ENCODE measurements at places on chromosomes 13 and 19.

- no peak for DNase-seq
Measured at GRCh38 chr19:56153507-56153906, 12.4 kb downstream of the ZNF444 start.

- peak; percentile 86 for DNase-seq
Measured at GRCh38 chr19:850221-850978, 1.7 kb upstream of the ELANE start.

DNA sequence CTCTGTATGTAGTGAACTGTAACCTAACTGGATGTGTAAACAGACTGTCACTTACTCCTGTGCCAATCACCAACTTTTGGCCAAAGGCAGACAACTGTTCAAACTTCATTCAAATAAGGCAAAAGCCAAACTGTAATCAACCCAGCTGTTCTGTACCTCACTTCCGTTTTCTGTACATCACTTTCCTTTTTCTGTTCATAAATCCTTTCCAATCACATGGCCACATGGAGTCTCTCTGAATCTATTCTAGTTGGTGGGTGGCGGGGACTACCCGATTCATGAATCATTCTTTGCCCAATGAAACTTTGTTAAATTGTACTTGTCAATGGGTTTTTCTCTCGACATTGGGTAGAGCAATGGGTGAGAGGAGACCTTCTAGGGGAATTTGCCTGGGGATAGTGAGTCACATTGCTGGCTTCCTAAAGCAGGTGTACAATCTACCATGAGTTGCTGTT lies 178.3 kb upstream of the RFC3 start:
- no peak for DNase-seq

DNA sequence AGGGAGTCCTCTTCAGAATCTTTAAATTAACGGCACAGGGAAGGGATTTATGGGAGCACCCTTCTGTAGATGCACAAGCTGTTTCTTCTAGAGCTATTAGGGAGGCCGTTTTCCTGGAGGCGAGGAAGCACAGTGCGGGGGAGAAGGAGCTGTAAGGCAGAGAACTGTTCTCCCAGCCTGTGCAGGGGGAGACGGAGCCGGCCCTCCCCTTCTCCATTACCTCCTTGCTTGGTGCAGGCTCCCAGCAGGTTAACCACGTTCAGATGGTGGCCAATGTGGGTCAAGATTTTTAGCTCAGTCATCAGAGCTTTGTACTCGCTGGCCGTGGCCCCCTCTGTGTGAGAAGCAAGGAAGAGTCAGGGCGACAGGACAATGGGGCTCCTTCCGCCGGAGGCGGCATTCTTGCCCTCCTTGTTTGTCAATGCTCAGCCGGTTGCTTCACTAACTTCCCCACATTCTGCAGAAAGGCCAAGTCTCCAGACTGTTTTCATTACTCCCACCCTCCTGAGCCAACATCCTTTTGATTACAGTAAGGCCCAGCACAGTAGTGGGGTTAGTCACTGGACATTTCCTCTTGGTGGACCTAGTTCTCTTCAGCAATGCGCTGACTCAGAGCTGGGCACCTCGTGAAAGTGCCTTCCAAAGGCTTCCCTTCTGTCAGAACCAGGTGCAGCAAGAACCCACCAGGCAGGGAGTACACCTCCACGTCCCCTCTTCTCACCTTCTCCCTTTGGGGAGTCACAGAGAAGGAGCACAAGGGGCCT lies 165.4 kb downstream of the FLT1 start:
- DNase-seq: no peak

DNA sequence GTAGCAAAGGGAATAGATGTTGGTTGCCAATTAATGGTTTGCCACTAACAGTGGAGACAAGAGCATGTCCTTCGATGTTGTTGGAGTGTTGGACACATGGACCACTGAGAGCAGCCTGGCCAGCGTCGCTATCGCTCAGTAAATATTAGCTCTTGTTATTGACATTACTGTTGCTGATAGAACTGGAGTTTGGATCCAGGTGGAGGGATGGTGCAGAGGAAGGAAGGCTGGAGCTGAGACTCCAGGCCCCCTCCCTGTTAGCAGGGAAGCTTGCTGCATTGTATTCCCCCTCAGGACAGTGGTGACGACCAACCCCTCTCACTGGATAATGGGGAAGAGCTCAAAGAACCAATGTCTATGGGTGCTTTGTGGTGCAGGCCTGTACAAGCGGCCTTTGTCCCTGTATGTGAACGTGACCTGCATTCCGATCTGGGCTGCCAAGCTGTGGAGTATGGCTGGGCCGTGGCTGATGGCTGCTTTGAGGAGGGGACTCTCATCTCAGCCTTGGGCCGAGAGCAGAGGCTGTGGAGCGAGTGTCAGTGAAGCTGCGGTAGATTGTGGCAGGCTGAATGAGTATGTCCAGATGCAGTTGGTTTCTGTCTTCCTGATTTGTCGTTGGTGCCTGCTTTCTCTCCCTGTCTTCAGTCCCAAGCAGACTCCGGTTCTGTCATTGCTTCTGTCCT lies 7.0 kb downstream of the CLASRP start:
- DNase-seq: no peak

DNA sequence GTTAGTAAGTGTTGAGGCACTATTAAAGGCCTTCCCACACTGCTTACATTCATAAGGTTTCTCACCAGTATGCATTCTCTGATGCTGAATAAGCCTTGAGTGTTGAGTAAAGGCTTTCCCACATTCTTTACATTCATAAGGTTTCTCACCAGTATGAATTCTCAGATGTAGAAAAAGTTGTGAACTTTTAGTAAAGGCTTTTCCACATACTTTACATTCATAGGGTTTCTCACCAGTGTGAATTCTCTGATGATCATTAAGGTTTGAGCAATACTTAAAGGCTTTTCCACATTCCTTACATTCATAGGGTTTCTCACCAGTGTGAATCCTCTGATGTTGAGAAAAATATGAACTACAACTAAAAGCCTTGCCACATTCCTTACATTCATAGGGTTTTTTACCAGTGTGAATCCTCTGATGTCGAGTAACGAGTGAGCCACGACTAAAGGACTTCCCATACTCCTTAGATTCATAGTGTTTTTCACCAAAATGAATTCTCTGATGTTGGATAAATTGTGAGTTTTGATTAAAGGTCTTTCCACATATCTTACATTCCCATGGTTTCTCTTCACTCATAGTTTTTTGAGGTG lies 24.2 kb downstream of the ZNF829 start:
- DNase-seq: no peak

DNA sequence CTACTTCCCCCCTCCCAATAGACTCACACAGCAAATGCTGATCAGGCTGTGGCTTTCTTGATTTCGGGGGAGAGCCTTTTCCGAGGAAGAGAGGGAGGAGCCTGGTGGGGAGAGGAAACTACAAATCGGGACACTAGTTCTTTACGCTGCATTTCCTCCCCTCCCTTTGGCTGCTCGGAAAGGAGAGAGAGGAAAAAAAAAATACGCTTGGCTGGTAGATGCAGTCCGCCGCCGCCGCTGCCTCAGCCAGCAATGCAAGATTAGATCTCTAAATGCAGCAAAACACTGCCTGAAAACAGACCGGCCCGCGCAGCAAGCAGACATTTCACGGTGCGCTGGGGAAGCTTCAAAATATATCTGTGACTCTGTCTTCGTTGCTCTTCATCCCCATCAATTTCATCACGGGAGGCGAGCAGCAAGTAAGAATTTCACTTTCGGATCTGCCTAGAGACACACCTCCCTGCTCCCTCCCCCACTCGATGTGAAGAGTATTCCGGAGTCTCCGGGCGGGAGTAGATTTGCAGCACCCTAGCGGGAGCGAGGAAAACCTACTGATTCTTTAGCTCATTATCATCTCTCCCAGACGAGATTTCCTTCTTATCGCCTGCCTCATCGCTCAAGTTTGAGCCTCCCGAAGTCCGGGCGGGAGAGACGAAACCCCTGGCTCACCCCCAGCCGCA lies at the start of gene PCDH17:
Gene PCDH17, plus strand, starts transcription at position 149 of the 680 bp plus-strand sequence. CDS start 803 bp downstream, outside the sequence.
- DNase-seq: no peak

DNA sequence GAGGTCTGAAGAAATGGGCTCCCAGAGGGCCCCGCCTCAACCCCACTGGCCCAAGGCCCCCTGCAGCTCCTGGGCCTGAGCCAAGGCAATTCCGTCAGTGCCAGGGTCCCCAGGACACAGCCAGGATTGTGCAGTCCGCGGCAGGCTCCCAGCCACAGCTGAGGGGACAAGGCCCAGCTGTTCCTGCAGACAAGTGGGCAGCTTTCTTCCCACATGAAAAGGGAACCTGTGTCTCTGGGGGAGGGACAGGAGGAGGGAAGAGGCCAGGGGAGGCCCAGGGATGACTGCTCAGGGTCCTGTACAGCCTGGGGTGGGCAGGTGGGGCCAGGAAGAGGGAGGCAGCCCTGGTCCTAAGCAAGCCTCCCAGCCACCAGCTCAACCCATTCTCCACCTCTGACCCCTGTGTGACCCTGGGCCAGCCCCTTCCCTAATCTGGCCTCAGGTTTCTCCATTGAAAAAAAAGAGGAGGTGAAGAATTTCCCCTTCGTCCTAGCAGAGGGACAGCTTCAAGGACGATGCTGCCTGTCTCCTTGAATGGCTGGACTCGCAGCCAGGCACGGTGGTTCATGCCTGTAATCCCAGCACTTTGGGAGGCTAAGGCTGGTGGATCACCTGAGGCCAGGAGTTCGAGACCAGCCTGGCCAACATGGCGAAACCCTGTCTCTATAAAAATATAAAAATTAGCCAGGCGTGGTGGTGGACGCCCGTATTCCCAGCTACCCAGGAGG lies 20.5 kb upstream of the VSTM2B start:
- DNase-seq: no peak

- DNase-seq: no peak
Measured at GRCh38 chr19:42424712-42425131, 2.5 kb downstream of the LIPE start.

GRCh38 chr13:111518161-111518792 lies 197.8 kb downstream of the TEX29 start:
- DNase-seq: peak; percentile 61

GRCh38 chr13:48710160-48710559 lies 56.4 kb downstream of the CYSLTR2 start:
- no peak for DNase-seq

- DNase-seq: no peak
Measured at GRCh38 chr19:46984077-46985010, 35.3 kb upstream of the NPAS1 start.

GRCh38 chr13:31172535-31172934 lies 10.8 kb upstream of the HSPH1 start:
- no peak for DNase-seq

- DNase-seq: no peak
Measured at GRCh38 chr13:107421028-107421427, 794.3 kb downstream of the LIG4 start.

DNA sequence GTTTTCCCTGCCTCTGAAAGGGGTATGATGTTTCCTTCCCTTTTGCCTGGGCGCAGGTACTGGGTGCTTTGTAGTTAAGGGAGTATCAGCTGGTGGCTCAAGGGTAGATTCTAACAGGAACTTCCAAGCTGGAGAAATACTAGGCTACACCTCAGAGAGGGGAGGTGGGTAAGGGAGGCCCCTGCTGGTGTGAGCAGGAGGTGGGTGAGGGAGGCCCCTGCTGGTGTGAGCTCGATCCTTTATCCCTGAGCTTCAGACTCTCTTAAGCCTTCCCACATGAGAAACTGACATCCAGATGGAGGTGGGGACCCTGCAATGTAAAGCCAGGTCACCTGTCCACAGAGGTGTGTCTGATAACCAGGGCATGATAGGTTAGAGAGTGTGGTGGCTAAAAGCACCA lies 32.1 kb downstream of the CYP2B6 start:
- DNase-seq: no peak

DNA sequence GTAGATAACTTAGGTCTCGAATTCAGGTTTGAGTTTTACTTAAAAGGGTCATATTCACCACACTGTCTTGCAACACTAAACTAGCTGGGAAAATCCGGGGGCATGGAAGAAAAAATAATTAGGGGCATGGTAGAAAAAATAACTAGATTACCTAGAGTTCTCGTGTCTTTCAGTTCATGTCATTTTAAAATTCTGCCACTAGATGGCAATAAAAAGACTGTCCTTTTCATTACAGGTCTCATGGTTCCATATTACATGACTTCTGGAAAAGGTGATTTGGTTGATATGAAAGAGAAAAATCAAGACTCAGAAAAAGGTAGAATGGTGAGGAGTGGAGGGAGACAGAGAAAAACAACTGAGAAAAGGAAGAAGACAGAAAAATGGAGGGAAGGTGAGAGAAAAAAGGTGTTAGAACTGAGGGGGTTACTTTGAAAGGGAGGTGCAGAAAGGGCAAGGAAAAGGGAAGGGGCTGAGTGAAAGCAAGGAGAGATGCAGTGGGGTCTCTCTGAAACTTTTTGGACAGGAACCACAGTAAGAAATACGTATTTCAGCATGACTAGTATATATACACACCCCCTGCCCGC lies 299.0 kb downstream of the KLF12 start:
- no peak for DNase-seq

- no peak for DNase-seq
Measured at GRCh38 chr13:80086304-80086721, 254.6 kb downstream of the SPRY2 start.

DNA sequence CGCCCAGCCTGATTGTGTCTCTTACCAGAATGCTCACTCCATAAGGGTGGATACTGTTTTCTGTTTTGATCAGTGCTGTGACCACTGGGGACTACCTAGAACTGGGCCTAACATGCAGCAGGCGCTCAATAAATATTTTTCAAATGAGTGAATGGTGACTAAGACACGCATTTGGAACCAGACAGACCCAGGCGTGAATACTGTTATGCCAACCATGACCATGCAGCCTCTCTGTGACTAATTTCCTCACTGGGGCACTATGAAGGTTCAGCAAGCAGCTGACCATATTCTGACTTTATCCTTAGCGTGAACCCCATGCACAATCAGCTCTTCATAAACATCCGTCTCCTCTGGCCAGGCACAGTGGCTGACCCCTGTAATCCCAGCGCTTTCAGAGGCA lies 13.0 kb upstream of the SPC24 start:
- no peak for DNase-seq

DNA sequence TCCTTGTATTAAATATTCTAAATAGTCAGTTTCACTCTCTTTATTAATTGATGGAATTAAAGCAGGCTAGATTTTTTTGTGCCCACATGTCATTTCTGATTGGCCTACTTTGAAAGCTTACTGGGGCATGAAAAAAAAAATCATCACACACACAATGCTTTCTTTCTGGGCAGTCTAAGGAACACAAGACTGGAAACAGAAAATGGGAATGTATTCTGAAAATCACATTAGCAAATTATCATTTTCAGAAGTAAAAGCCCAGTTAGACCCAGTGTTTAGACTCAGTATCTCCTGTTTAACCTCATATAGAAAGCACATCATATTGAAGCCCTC lies 339.4 kb downstream of the SPRY2 start:
- DNase-seq: no peak

- no peak for DNase-seq
Measured at GRCh38 chr13:46171217-46171616, 10.8 kb downstream of the LCP1 start.

- DNase-seq: no peak
Measured at GRCh38 chr13:22744688-22745452, 435.9 kb upstream of the SGCG start.

DNA sequence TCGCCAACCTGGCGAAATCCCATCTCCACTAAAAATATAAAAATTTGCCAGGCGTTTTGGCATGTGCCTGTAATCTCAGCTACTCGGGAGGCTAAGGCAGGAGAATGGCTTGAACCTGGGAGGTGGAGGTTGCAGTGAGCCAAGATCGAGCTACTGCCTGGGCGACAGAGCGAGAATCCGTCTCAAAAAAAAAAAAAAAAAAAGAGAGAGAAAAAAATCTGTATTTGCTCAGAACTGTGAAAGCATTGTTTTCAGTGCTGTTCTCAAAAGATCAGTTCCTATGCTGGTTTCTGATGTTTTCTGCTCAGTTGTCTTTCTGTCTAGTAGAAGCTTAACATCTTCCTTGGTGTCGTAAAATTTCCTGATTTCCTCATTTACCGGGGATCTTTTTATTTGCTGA lies 2.5 kb downstream of the SF3A2 start:
- DNase-seq: no peak

GRCh38 chr19:21468791-21469190 lies 36.6 kb upstream of the ZNF429 start:
- peak; percentile 54 for DNase-seq
